GM23248 (cell line): ENCODE measurements at places on chromosomes 7 and 10.

GRCh38 chr7:3057066-3057420 lies 13.4 kb upstream of the CARD11 start:
- DNase-seq = no peak

DNA sequence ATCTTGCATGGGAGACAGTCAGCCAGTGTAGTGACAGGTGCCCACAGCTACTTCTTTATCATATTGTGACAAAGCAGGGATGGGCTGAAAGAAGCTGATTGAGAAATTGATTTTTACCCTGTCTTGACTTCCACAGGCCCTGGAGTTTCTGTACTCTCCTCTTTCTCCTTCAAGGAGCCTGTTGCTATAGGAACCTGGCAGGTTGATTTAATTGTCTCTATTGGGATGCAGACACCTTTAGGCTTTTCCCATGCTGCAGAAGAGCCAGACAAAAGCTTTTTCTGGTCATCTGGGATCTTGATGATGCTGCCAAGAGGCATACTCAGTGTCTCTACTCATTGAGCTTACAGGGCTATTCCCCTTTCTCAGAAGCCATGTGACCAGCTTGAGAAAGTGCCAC lies 754.8 kb downstream of the KCNMA1 start:
- no peak for DNase-seq

DNA sequence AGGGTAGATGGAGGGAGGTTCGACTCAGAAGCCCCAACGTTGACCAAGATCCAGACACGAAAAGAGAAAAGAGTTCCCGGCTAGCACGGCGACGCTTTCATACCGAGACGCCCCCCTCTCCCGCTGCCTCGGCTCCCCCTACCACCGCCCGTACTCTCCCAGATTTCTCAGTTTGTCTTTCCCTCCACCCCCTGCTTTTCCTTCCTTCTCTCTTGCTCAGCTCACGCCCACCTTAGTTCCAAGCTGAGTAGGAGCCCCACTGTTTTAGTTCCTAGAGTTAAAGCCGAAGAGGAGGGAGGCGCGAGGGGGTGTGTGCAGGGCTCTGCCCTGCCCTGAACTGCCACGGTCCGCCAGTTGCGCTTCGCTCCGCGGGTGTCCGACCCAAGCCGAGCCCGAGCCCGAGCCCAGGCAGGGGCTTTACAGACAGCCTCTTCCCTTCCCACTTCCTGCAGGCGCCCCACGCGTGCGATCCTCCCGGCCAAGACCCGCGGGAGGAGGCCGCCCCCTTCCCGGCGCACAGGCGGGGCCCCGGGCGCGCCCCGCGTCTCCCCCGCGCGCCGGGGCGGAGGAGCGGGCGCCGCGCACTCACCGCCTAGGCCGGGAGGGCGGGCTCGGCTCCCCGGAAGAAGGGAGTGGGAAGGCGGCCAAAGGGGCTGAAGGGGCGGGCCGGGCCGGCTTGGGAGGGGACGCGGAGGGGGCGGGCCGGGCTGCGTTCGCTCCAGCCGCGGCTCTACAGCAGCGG lies at the start of gene EPHB6:
TSS of gene EPHB6 (plus strand) at position 705 of the 742 bp plus-strand sequence. CDS start 8,152 bp downstream, outside the sequence.
- DNase-seq = peak; percentile 62

GRCh38 chr10:29760138-29760900 lies 125.5 kb upstream of the SVIL start:
- no peak for DNase-seq

DNA sequence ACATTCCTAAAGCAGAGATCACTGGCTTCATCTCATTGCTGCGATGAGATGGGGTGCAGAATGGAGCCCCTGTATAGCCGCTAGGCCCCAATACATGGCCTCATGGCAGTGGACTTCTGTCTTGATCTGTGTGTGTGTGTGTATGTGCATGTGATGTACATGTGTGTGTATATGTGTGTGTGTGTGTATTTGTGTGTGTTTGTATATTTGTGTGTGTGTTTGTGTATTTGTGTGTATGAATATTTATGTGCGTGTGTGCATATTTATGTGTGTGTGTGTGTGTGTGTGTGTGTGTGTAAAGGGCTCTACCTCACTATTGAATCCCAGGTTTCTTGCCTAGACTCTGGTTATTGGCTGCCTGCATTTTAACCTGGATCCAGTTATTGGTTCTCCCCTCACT lies 958.2 kb downstream of the GRID1 start:
- no peak for DNase-seq

DNA sequence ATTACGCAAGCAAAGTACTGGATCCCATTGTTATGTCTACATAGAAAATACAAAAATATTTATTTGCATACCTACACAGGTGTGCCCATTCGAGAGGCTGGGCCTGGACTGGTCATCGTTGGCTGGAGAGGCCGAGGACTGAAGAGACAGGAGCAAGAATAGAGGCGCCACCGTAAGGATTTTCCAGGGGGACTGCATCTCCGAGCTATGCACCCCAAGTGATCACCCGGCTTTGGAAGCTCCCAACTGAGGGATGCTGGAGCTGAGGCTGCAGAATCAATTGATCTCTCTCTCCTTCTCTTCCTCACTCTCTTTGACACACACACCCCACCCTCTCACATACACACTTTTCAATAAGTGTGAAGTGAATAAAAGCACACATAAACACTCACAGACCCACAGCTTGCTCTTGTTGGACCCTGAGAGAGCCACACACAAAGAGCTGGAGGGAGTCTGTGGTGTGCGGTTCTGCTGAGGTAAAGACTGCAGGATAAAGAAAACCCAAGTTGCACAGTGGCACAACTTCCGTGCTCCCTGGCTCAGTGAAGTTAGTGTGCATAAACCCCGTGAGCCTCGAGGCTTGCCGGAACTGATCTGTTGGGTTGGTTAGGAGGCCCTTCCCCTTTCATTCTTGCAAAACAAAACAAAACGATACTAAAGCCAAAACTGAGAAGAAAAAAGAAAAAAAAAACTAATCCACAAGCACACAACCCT lies at the start of gene AOAH:
TSS of gene AOAH (minus strand) at position 544 of the 714 bp plus-strand sequence. CDS start at position 198, 346 bp downstream.
- no peak for DNase-seq

- no peak for DNase-seq
Measured at GRCh38 chr7:155897758-155898386, 85.6 kb upstream of the SHH start.

GRCh38 chr10:14742815-14743214 lies 31.9 kb downstream of the FAM107B start:
- DNase-seq = no peak

- DNase-seq = no peak
Measured at GRCh38 chr7:92303761-92304160, 58.0 kb downstream of the ANKIB1 start.

- DNase-seq = no peak
Measured at GRCh38 chr10:126140746-126141273, 244.4 kb downstream of the FANK1 start.

DNA sequence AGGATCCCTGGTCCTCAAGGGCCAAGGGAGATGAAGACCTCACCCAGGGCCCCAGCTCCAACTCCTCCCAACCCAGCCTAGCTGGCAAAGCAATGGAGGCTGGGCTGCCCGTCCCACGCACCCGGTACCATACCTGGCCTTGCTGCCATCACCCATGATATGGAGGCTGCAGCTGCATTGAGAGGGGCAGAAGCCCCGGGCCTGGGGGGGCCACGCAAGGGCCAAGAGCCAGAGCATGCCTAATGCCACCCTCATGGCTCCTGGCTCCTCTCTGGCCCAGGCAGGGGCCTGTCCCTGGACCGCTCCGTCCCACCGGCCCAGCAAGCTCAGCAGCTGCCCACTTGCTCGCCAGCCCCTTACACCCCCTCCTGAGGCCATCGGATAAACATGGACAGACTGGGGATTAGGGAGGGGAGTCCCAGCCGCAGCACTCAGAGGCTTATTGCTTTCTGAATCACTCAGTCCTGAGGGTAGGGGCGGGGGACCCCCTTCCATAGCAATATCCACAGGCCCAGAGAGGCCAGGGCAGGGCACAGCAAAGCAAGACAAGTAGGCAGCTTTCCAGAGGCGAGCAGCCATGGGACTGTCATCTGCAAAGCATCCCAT lies at the start of gene LRIT1:
TSS of gene LRIT1 (minus strand) at position 362 of the 606 bp plus-strand sequence. CDS start at position 255, 107 bp downstream.
- no peak for DNase-seq

DNA sequence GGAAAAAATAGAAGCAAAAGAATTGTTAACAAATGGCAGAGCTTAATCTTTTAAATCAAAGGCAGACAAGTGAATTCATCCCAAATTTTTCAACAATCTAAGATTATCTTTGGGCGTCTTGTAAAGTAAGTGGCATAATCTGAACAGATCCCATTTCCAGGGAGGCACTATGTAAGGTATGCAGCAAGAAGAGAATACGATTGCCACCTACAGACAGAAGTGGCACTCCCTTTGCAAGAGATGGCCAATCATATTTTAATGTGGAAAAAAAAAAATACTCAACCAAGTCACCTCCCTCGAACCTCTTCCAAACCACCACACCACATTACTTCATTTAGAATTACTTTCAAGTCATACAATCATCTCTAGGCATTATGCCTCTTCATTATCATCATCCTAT lies 4.0 kb downstream of the GFRA1 start:
- no peak for DNase-seq

DNA sequence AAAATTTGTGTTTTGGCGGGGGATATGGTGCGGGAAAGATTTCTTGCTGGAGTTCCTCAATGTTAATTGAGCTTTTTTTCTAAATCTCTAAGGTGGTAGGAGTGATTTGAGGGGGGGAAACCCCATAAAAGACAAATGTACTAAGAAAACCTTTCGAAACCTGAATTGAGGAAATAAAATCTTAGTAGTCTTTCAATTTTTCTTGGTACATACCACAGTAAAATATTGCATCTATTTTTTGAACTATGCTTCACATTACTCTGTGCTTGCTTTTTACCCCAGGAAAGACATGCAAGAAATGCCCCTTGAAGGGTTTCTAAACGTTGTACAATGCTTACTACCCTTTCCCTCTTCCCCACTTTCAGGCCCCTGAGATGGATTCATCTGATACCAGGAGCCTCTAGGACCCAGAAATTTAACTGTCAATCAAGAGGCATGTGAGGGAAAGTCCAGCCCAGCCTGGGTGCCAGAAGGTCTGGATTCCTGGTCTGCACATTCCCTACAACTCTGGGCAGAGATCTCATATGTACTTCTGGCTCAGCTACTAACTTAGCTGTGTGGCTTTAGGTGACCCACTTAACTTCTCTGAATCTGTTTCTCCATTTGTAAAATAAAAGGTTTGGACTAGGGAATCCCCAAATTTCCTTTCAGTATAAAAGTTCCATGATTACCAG lies 5.8 kb upstream of the PDCD4 start:
- DNase-seq = peak; percentile 4

- DNase-seq = no peak
Measured at GRCh38 chr10:119211625-119212441, 4.5 kb downstream of the GRK5 start.
